ENCODE measurements at places on chromosomes 4 and X.

DNA sequence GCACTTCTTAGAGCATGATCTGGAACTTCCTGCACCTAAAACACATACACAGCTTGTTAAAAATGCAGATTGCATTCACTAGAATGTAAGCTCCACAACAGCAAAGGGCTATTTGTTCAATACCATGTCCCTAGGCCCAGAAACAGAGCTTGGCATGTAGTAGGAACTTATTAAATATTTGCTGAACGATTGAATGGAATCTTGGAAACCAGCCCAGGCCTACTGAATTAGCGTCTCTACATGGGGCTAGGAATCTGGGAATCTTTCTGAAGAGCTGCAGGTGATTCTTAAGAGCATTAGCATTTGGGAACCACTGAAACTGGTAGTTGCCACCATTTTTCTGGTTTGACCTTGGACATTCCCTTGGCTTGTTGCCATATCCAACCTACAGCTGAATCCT is 234.1 kb downstream of the STIM2 start:
- DNase-seq, result peak; percentile 6

DNA sequence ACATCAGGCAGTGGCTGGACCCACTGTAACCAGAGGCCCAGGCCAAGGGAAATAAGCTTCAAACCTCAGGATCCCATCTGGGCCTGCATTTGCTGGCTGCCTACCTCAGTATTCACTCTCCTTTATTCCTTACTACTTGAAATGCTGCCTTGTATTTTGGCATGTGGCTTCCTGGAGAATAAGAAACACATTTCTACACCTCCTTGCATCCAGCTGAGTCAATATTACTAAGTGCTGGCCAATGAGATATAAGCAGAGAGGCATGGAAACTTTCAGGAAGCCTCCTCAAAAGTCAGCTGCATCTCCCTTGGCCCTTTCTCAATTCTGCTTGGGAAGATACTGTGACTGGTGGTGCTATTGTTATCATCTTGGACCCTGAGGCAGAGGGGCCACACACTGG is 59.8 kb upstream of the RELL1 start:
- DNase-seq, result no peak

DNA sequence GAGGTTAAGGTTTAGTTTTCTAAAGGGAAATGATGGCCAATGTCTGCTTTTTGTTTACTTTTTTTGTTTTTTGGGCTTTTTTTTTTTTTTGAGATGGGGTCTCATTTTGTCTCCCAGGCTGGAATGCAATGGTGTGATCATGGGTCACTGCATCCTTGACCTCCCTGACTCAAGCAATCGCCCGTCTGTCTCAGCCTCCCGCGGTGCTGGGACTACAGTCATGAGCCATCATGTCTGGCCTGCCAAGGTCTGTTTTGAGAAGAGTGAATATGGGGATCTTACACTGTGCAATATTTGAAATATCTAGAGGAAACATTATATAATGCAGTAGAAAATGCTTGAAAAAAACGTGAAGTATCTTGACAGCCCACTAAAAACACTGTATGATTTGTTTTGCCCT is 162.5 kb downstream of the GASK1B start:
- no peak for DNase-seq

DNA sequence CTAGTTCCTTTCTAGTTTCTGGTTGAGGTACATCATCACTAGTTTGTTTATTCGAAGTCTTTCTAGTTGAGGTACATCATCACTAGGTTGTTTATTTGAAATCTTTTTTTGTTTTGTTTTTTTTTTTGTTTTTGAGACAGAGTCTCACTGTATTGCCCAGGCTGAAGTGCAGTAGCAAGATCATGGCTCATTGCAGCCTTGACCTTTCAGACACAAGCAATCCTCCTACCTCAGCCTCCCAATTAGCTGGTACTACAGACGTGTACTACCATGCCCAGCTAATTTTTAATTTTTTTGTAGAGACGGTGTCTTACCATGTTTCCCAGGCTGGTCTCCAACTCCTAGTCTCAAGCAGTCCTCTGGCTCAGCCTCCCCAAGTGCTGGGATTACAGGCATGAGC is 54.9 kb downstream of the CEP135 start:
- DNase-seq, result no peak

DNA sequence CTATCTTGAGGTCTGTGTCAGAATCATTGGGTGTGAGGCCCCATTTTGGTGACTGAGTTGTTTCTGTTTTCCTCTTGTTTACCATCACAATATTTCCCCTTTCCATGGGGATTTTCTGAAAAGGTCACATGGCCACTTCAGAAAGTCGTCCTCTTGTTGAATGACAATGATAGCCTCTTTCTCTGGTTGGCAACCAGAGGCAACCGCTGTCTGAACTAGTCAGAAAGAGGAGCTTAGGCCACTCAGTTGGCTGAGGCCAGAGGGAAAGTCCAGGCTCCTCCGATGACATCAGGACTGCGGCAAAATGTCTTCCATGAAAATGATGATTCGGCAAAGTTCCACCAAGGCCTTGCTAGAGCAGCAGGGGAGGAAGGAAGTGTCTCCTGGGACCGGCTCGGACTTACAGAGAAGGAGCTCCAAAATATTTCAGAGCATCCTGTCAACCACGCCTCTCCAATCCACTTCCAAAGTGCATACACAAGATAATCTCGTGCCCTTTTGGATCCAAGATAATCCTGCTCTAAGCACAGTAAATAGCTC is 19.1 kb upstream of the RBM47 start:
- no peak for DNase-seq

DNA sequence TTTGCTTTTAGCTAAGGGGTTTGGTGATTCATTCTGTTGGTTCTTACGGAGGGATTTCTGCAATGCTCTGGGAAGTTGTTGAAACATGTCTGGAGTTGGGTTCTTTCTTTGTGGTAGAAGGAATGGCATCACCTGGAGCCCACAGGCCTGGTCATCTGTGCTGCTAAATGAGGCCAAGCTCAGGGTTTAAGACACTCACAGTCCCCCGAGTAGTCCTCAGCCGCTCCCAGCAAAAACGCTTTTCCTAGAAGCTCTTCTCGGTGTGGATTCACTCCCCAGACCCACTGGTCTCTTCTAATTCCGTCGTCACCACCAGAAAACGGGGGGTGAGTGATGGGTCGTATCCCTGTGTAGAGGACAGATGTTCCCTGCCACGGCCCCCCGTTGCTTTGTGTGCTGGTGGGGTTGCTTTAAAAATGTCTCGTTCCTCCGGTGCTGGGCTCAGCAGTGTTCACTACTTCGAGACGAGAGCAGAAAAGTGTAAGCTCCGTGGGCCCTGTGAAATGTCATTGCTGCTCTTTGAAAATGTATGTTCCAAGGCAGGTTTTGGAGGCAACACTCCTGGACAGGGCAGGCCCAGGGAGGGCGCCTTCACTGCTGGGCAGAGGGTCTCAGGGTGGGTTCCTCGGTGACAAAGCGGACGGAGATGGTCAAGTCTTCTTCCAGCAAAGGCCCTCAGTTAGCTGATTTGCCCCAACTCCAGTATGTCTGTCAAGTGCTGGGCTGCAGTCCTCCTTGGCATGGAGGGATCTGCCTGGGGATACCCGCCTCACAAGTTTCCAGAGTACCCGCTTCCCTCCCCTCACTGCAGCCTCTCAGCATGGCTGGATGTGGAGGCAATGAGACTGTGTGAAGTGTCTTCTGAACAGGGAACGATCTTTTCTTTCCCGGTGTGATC is 37.3 kb downstream of the PSAPL1 start:
- DNase-seq, result peak; percentile 6

- no peak for DNase-seq
Measured at GRCh38 chr4:102114118-102114630, 231.1 kb downstream of the SLC39A8 start.

GRCh38 chrX:7412840-7413239 is 264.9 kb upstream of the PUDP start:
- DNase-seq, result no peak

DNA sequence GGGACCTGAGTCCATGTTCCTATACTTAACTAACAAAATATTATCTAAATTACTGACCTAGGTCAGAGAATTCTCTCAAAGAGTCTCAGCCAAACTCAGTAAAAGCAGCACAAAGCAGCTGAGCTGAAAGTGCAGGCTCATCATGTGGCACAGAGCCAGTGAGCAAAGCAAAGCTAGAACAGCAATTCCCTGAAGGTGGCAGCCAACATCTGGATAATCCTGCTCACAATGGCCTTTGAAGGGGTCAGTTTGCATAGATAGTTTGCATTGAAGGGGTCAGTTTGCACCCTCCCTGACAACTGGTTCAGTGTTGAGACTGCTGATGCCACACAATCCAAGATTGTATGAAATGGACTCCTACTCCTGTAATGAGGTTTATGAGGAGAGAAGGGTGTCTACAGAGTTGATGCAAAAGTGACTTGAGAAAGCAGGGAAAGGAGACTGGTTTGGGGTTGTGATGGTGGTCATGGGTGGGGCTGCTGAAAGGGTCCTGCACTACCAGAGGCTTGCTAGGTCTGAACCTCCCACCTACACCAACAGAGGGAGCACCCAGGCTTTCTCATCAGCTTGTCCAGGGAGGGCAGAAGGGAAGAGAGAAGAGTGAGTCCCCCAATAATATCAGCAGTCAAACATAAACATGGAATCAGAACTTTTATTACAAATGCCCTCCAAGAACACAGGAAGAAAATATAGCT is 39.7 kb downstream of the TRIM61 start:
- peak; percentile 27 for DNase-seq

GRCh38 chrX:42602136-42602535 is 175.8 kb downstream of the PPP1R2C start:
- DNase-seq, result no peak

- DNase-seq, result no peak
Measured at GRCh38 chrX:105260291-105261043, 40.0 kb upstream of the TEX13A start.

- no peak for DNase-seq
Measured at GRCh38 chr4:171461191-171461590, 352.0 kb upstream of the GALNTL6 start.

DNA sequence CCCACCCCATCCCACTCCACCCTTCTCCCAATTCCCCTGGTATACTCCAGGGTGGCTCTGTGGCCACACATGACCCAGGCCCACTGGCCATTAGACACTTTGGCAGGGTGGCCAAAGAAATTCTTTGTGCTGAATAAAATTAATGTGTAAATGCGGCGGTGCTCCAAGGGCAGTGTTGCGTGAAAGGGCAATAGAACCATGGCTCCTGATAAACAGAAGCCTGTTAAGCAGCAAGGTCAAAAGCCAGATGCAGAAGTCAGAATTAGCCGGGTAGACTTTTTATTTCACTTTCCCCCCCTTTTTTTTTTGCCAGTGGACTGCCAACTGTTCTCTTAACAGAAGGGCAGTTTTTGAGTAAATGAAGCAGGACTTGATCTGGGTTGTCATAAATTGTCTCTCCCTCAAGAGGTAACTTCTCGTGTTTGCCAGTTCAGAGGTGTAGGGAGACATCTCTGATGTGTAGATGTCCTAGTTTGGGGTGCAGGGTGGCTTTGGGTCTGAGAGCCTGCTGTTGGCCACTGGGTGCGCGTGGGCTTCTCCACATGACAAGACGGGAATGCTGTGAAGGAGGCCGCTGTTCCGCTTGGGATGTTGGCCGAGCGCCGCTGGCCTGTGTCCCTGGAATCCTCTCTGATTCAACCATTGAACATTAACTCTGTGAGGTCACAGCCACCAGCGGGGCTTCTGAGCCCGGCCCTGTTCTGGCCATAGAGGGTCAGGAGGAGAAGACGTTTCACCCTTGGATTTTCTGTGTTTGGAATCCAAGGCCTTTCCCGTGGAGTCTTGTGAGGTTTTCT is 139.5 kb downstream of the TBL1X start:
- no peak for DNase-seq

DNA sequence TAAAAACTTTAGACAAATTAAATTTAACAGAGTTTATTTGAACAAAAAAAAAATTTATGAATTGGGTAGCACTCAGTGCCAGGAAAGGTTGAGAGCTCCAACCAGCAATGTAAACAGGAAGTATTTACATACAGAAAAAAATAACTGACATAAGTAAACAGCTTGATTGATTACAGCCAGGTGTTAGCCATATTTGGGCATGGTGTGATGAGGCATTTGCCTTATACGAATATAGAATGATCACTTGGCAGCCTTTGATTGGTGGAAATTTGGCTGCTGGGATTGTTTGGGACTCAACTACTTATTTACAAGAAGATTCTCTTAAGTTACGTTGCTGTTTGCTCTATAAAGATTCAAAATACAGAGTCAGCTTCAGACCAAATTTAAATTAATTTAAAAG is 172.0 kb downstream of the ADAM29 start:
- no peak for DNase-seq
